T-helper 2 cell treated with Interferon-gamma antibody and Interleukin-4, amounts not matched to agents 5 μg/mL and 100 μg/mL, for 36 hours (primary cell): ENCODE measurements at places on chromosomes 3 and 15.

GRCh38 chr3:48463703-48464102 lies 17.2 kb downstream of the ATRIP start:
- H3K27ac ChIP-seq = no peak overlapping the region
- peaks cover 20% of the 10 kb centered on the region for H3K4me1 ChIP-seq
- no peak overlapping the region for H3K4me3 ChIP-seq

DNA sequence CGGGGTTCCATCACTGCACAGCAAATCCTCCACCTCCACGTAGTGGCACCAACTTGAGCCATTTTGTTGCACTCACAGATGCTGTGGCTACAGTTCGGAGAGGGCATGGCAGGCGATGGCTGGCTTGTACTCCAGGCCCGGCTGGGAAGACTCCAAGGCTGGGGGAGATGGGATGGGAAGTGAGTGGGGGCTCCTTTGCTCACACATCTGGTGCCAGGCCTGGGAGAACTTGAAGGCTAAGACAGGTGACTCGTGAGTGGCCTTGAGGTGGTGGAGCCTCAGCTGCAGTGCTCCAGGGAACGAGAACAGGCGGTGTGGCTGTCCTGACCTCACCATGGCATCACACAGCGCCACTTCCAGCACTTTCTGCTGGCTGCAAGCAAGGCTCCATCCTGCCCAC lies 87.9 kb downstream of the PLXNA1 start:
- H3K27me3 ChIP-seq = no peaks in the 10 kb centered on the region
- H3K4me3 ChIP-seq = no peak overlapping the region
- peaks cover 13% of the 10 kb centered on the region for H3K4me1 ChIP-seq
- H3K36me3 ChIP-seq = no peaks in the 10 kb centered on the region

DNA sequence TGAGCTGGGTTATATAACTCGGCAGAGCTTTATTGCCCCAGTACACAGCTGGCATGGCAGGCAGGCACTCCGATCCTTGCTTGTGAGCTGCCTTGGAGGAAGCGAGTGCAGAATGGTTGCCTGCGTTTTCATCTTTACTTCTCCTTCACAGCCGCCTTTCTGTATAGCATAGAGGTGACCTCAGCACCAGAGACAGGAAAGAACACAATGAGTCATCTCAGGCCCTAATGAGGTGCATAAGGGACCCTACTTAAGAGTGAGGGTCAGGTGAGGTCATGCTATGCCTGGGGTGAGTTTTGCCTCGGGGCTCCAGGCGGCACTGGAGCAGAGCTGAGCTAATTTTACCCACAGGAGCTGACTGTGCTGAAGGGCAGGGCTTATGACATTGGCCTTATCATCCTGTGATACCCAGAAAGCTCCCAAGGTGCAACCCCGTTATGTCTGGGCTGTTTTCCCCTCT lies 43.5 kb downstream of the LPP start:
- no peaks in the 10 kb centered on the region for H3K27me3 ChIP-seq
- peaks cover 26% of the 10 kb centered on the region for H3K4me1 ChIP-seq
- H3K27ac ChIP-seq = no peak overlapping the region
- no peak overlapping the region for H3K4me3 ChIP-seq
- peaks cover 17% of the 10 kb centered on the region for H3K36me3 ChIP-seq

GRCh38 chr3:196547067-196547466 lies 21.3 kb downstream of the WDR53 start:
- H3K27ac ChIP-seq = no peak overlapping the region
- peaks cover 17% of the 10 kb centered on the region for H3K36me3 ChIP-seq
- DNase-seq = no peak
- no peaks in the 10 kb centered on the region for H3K4me1 ChIP-seq
- peaks cover 14% of the 10 kb centered on the region for H3K27me3 ChIP-seq
- no peak overlapping the region for H3K4me3 ChIP-seq

- peaks cover 8% of the 10 kb centered on the region for H3K4me1 ChIP-seq
- peaks cover 8% of the 10 kb centered on the region for H3K36me3 ChIP-seq
- H3K27ac ChIP-seq = no peak overlapping the region
- no peaks in the 10 kb centered on the region for H3K27me3 ChIP-seq
Measured at GRCh38 chr15:45611305-45611704, 23.5 kb upstream of the SQOR start.

DNA sequence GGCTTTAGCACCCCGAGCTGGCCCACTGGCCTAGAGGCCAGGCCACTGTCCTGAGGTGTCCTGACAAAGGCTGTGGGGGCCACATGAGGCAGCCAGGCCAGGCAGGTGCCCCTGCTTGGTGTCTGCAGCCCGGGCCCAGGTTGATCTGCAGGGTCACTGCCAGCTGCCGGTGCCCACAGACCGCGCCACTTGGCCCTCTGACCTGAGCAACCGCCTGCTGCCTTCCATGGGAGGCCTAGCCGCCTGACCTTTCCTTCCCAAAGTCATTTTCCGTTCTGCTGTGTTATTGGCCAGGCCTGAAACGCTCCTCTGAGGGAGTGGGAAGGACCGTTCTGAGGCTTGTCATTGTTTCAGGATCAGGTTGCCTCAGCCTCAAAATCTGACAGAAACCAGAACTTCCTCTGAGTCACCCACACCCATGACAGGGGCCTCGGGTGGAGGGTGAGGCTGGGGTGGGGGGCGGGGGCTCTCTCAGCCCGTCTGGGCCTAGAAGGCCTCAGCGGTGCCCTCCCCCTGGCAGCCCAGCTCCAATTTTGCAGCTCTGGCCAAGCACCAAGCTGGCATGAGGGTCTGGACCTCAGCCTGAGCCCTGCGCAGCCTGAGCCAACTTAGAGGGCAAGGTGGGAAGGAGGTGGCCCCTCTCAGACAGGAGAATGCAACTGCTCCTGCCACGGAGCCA lies 140.7 kb upstream of the MEF2A start:
- peak; percentile 80 for DNase-seq
- peaks cover 45% of the 10 kb centered on the region for H3K4me1 ChIP-seq
- peak overlapping the region; percentile 79 for H3K4me3 ChIP-seq
- no peaks in the 10 kb centered on the region for H3K27me3 ChIP-seq

DNA sequence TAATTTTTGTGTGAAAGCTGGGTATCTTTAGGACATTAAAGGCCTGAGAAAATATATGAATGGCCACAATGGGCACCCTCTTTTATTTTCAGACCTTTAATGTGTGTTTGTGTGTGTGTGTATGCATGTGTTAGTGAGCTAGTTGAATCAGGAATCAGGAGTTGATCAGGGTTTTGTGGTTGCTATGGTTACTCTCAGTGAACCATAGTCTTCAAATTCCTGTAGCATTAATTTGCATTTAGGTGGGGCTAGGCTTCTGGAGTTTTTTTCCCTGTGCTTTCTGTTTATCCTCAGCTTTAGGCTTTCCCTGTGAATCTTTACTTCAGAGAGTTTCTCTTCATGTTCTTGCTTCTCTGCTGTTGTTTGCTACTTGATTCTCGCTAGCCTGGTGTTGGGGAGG lies 122.0 kb upstream of the ONECUT1 start:
- no peaks in the 10 kb centered on the region for H3K4me1 ChIP-seq
- no peaks in the 10 kb centered on the region for H3K36me3 ChIP-seq
- H3K27me3 ChIP-seq = no peaks in the 10 kb centered on the region
- no peak overlapping the region for H3K4me3 ChIP-seq
- no peak overlapping the region for H3K27ac ChIP-seq
